NCI-H510A treated with DMSO at 0.1 percent for 48 hours (cell line): ENCODE measurements at places on chromosomes 4 and X.

DNA sequence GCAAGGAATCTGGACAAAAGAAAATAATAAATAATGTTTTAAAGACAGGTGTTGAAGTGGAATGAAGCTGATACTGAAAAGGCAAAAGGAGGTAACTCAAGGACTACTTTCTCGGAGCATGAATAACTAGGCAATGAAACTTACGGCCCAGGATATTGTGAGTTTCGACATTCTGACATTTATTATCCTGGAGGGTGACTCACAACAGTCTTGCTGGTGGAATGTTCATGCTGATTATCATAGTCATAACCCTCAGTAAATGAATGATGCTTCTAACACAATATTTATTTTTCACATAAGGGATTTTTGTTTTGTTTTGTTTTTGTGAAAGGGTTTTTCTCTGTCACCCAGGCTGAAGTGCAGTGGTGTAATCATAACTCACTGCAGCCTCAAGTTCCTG is 147.0 kb upstream of the HPGD start:
- no peak for DNase-seq

- DNase-seq, result no peak
Measured at GRCh38 chrX:152989292-152989658, 4.6 kb downstream of the PNMA5 start.

GRCh38 chr4:147020456-147020855 is 74.8 kb upstream of the TTC29 start:
- DNase-seq, result no peak

DNA sequence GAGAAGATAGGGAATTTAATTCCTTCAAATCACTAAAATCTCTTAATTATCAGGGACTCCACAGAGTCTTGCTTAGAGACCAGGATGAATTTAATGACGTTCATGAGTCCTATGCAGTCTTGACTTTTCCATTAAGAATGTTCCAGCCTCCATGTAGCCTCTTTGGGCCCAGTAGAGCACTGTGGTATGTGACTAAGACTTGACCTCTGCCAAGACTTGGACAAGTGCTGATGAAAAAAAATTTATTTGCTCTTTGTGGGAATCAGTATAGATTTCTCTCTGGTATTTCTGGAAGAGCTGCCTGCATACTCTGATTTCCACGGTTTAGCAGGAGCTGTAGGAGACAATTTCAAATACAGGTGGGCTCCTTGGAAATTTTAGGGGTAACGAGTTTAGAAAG is 40.6 kb downstream of the CHRDL1 start:
- DNase-seq, result no peak

- no peak for DNase-seq
Measured at GRCh38 chr4:138087066-138087719, 155.0 kb downstream of the SLC7A11 start.

GRCh38 chrX:151085207-151085606 is 91.2 kb upstream of the GPR50 start:
- DNase-seq, result no peak

DNA sequence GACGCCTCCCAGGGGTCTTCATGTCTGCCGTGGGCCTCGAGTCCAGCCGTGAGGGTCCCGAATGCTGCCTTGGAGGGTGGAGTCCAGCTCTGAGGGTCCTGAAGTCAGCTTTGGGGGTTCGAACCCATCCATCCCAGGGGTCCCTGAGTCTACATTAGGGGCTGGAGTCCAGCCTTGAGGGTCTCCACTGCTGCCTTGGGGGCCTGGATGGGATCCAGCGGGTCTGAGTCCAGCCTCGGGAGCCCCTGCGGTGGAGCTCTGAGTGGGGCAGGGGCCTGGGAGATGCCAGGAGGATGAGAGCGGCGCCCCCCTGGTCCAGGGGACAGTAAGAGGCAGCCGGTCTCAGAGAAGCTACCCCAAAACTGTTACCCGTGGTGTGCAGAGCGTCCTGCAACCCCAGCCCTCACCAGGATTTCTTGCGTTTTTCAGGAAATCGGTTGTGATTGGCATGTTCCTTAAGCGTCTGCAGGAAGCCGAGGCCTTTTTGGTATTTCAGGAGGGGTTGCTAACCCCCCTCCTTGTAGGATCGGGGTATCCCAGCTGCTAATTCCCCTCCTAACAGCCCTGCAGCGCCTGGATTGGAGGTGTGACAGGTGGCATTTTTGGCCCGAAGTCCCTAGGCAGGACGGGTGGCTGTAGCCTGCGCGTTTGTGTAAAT is 1.7 kb upstream of the GTPBP6 start:
- no peak for DNase-seq

- DNase-seq, result no peak
Measured at GRCh38 chrX:148540671-148541583, 40.5 kb downstream of the AFF2 start.

DNA sequence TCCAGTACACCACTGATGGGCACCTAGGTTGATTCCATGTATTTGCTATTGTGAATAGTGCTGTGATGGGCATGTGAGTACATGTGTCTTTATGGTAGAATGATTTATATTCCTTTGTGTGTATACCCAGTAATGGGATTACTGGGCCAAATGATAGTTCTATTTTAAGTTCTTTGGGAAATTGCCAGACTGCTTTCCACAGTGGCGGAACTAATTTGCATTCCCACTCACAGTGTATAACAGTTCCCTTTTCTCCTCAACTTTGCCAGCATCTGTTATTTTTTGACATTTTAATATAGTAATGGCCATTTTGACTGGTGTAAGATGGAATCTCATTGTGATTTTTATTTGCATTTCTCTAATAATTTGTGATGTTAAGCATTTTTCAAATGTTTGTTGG is 25.9 kb downstream of the CC2D2A start:
- no peak for DNase-seq

- no peak for DNase-seq
Measured at GRCh38 chrX:68901519-68901918, 72.7 kb downstream of the EFNB1 start.

DNA sequence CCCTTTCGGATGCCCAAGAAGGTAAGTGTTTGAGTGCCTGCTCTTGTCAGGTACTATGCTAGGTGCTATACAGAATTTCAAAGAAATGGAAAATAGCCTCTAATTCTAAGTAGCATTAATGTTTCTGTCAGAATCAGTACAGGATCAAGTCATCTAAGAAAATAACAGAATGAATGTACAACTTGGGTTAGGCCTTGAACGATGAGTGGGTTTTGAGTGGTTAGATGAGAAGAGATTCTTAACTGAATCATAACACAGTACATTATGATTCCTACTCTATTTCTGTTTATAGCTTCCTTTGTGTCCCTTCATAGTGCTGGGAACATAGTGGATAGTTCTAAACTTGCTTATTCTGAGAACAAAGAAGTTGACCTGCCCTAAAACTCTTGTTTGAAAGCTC is 253.9 kb downstream of the GLUD2 start:
- no peak for DNase-seq

DNA sequence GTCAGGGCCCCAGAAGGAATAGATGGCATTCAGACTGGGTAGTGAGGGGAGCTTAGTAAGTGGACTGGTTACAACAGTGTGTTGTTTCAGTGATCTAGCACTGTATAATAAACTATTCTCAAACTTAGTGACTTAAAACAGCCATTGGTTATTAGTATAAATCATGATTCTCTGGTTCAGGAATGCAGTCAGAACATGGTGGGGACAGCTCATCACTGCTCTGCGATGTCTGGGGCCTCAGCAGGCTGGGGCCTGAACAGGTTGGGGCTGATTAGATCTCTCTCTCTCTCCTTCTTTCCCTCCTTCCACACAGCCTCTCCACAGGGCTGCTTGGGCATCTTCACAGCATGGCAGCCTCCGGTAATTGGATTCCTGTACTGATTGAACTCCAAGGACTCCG is 160.4 kb downstream of the GATB start:
- no peak for DNase-seq

DNA sequence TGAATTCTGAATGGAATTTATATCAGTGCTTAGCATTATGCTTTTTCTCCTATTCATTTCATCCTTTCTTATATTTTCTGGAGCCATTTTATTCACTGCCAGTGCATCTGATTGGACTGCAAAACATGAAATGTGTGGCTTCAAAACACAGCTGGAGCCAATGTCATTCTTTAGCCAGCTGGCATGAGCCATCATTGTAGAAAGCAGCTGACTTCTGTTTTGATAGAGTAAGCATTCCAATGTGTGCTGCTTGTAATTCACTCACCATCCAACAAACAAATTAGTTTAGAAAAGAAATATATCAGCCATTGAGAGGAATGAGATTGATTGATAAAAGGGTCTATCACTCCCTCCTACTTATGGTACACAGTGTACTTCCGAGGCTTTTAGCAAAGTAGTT is 2616.0 kb downstream of the ARAP2 start:
- DNase-seq, result no peak

DNA sequence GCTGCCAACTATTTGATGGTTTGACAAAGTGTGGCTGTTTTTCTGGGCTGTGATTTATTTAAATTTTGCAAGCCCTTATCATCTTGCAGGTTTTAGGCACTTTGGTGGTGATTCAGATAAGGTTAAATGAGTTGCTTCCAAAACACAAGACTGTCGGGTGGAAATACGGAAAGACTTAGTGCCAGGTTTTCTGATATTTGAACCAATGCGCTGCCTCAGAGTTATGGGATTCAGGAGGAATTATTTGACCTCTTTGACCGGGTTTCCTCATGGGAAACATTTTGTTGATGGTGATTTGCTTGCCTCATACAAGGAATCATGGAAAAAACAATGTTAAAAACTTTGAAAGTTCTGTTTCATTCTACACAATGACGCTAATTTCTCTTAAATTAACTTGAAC is 136.1 kb upstream of the MAP9 start:
- no peak for DNase-seq

- no peak for DNase-seq
Measured at GRCh38 chr4:183721207-183722081, 62.4 kb downstream of the TRAPPC11 start.

DNA sequence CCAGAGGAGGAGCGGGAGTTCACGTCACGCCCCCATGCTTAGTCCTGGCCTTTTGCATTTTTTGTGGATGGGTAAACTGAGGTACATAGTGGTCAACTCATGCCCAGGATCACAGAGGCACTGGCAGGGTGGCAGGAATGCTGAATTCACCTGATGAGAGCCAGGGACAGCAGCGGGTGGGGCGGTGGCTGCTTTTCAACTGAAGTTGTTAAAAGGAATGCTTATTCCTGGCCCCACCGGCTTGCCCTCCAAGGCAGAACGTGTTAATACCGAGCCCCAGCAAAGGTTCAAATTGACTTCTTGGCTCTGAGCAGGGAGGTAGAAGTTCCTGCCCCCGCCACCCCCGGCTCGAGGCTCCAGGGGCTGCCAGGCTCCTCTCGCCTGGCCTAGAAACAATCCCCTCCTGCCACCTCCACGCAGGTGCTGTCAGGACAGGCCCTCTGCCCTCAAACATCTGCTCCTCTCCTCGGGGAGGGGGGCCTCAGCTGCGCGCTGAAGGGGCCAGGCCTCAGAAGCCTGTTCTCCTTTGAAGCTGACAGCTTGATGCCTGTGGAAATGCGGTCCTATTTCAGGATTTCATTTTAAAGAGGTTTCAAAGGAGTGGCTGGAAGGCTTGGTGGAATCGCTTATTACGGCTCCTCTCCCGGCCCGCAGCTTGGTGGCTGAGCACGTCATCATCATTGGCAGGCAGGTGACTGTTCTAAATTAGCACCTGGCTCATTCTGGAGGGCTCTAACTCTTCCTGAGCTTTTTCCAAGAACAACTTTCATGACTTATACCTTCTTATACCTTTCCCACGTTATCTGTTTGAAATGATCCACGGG is 93.0 kb downstream of the PHKA2 start:
- DNase-seq, result peak; percentile 35

- DNase-seq, result no peak
Measured at GRCh38 chr4:113452152-113452551, 309.4 kb downstream of the CAMK2D start.

- no peak for DNase-seq
Measured at GRCh38 chr4:184613405-184613804, 35.8 kb downstream of the CASP3 start.

DNA sequence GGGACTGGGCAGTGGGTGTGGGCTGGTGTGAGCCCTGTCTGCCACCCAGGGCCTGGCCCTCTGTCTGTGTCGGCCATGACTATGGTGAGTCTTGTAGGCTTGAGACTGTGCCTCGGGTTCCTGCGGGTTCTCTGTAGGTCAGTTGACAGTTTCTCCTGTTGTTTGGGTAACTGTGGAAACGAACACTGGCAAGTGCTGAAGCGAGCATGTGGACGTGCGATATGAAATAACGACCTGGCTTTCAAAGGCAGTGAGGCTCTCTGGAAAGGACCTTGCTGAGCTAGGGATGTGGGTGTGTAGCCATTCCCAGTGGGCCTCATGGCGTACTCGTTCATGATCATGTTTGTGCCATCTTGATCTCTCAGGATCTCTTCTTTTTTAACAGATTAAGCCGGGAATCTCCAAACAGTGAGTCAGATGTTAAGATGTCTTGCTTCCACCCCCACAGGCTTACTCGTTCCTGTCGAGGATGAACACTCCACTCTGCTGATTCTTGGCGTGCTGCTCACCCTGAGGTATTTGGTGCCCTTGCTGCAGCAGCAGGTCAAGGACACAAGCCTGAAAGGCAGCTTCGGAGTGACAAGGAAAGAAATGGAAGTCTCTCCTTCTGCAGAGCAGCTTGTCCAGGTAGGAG is 41.3 kb downstream of the HTT start:
- no peak for DNase-seq

DNA sequence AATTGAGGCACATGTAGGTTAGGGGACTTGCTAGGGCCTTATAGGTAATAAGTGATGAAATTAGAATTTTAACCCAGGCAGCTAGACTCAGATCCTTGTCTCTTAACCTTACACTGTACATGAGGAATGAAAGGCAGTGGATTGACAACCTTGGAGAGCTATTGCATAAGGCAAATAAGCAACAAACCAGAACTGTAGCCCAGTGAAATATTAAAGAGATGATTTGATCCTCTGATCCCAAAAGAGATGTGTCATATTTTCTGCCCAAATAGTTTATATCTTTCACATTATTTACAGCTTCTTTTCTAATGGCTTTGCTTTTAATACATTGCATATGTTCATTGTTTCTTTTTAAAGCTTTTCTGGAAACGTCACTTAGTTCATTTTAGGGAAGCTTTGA is 252.6 kb downstream of the ANK2 start:
- no peak for DNase-seq

DNA sequence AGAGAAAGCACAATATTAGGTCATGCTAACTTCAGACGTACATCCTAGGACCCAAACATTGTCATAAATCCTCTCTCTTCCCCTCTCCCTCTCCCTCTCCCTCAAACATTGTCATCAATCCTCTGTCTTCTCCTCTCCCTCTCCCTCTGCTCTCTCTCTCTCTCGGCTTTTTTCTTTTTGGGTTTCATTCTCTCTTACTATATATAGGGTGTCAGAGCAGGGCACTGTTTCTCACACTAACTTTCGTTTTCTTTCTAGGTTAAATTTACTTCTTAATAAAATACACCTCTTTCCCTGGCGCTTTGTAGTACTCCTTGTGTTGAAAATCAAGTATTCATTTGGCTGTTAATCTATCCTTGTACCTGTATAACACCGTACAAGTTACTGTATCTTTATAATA is 37.0 kb upstream of the HERC5 start:
- no peak for DNase-seq

- DNase-seq, result no peak
Measured at GRCh38 chr4:140675599-140676231, 80.5 kb downstream of the TBC1D9 start.
